ENCODE measurements at places on chromosomes 5 and 9. TPM values are rescaled to one million over a fixed set of nuclear protein-coding genes. Genes with fewer than 3 reads are reported as not detected.

DNA sequence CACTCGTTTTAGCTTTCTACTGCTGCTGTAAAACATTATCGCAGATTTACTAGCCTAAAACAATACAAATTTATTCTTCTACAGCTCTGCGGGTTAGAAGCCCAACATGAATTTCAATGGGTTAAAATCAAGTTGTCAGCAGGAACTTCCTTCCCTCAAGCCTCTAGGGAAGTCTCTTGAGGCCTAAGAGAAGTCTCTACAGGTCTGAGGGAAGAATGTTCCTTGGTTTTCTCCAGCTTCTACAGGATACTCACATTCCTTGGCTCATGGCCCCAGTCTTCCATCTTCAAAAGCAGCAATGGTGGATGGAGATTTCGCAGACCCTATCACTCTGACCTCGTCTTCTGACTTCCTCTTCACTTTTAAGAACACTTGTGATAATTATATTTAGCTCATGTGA is 21.6 kb upstream of the SSBP2 start:
- no peak for DNase-seq

Gene OTP
- not detected for polyA plus RNA-seq

DNA sequence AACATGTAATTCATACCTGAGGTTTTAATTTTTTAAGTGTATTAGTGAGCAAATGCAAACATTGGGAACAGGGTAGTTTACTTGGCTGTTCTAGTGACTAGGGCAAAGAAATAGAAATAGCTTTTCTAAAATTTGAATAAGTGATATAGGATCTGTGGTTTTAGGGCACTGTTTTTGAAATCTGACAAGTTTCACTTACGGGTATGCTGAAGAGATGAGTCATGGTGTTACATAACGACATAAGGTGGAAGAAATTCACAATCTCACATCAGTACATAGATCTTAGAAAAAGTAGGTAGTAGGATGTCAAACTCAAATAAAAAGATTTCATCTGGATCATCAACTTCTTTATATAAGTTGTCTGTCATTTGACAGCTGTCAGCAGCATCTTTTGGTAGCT is 772.3 kb downstream of the MAT2B start:
- DNase-seq: no peak

Gene ADRB2
- polyA plus RNA-seq: 0.30 TPM
